ENCODE measurements at places on chromosomes 1 and 21. TPM values are rescaled to one million over a fixed set of nuclear protein-coding genes. Genes with fewer than 3 reads are reported as not detected.

Gene CRB1
- not detected for total RNA-seq

Gene CELA3A
- not detected for total RNA-seq

Gene ACP6
- total RNA-seq = 14.3 TPM

Gene MYOM3
- total RNA-seq = 0.88 TPM

Gene TGFBR3
- 10.4 TPM for total RNA-seq

Gene SPOCD1
- total RNA-seq = 0.68 TPM

Gene VAV3
- total RNA-seq = 50.7 TPM

Gene TADA1
- total RNA-seq = 7.1 TPM

DNA sequence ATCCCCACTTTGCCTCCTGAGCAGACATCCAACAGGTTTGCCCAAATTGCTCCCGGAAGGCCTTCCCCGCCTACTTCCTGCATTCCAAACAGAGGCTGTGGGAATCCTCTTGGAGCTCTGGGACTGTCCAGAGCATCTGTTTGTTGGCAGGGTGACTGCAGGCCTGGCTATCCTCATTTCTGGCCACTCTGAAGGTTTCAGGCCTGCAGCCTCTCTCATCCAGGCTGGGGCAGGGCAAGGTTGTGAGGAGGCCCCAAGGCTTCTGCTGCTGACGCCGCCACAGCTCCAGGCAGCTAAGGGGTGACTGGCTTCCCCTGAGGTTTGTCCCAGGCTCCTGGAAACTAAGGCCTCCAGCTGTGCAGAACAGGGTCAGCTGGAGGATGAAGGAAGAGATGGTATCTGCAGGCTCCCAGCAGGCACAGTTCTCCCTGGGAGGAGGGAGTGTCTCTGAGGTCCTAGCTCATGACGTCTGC lies 11.3 kb downstream of the CDK18 start:
- ATAC-seq = no peak

- no peak for ATAC-seq
These were observed 2.5 kb downstream of the CNR2 start for GRCh38 chr1:23910553-23911246.

- no peak for ATAC-seq
These were observed 235.3 kb upstream of the ESRRG start for GRCh38 chr1:216958569-216958968.

DNA sequence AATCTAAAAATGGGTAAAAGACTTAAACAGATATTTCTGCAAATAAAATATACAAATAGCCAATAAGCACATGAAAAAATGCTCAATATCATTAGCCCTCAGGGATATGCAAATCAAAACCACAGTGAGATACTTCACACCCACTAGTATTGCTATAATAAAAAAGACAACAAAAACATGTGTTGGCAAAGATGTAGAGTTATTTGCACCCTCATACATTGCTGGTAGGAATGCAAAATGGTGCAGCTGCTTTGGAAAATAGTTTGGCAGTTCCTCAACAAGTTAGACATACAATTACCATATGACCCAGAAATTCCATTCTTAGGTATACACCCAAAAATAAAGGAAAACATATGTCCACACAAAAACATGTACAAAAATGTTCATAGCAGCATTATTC lies 30.2 kb downstream of the ZZZ3 start:
- no peak for ATAC-seq

DNA sequence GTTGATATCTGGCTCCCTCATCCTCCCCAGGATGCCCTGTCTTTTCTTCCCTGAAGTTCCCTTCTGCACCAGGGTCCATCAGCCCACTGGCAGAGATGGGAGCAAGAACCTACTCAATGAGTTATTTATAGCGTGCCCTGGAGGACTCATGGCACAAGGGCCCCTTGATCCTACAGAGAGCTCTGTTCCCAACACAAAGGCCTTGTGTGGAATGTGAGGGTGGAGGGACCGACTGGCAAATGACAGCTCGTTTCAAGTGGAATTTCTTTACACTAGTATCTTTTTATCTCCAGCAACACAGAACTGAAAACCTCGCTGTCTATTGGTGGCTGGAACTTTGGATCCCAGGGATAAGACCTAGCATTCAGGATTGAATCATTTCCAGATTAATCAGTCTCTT lies 22.4 kb downstream of the CHI3L2 start:
- no peak for ATAC-seq

GRCh38 chr1:198749279-198749678 lies 110.4 kb downstream of the PTPRC start:
- ATAC-seq = no peak

GRCh38 chr1:115182012-115182715 lies 92.9 kb upstream of the TSPAN2 start:
- ATAC-seq = no peak

- no peak for ATAC-seq
These were observed 262.4 kb downstream of the ST6GALNAC3 start for GRCh38 chr1:76336931-76337371.

DNA sequence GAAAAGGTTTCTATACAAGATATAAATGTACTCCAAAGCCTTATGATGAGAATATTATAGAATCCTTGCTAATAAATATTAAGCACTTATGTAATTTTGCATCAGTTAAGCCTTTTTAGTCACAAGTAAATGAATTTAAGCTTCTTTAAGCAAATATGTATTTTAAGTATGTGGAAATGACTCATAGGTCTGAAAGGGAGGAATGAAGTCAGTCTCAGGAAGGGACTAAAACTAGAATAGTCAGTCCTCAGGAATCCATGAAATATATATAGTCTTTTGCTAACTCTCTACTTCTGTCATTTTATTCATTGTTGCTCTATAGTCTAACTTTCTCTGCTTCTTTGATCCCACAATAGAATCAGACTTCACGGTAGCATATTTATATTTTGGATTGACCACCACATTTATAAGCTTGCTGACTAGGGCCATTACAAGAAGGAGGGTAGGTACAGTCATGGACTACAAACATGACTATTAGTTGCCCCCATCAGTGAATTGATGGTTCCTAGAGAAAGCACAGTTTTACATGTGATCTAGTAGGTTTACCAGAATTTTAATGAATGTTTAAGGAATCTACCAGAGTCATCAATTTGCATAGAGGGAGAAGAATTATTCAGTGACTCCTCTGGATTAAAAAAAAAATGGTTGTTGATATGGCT lies 20.2 kb upstream of the RABGGTB start:
- ATAC-seq = peak; percentile 81

- ATAC-seq = no peak
These were observed 3.3 kb upstream of the C2CD2 start for GRCh38 chr21:41956926-41957729.

DNA sequence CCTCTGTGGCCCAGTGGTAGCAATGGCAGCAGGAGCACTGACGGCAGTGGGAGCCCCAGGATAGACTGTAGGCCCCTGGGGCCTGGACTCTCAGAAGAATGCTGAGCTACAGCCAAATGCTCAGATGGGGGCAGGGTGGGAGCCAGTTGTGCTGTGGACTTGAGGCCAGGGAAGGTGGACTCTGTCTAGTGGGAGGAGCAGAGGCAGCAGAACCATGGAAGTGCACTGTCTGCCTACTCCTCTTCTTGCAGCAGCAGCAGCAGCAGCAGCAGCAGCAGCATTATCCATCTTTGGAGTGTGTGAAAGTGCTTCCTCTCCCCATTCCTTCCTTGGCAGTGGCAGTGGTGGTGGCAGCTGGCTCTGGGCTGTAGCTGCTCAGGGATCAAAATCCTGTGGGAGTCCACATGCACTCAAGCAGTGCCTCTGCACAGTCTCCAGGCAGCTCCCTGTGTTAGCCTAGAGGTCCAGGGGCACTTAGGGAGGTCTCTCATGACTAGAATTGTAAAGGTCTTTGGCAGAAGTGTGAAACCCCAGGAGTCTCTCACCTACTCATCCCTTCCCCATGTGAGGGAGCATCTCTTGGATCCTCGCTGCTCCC lies 917.9 kb upstream of the B3GALT2 start:
- no peak for ATAC-seq

GRCh38 chr1:211708926-211709325 lies 33.5 kb upstream of the NEK2 start:
- ATAC-seq = no peak

GRCh38 chr1:222521299-222522104 lies 26.4 kb downstream of the HHIPL2 start:
- peak; percentile 100 for ATAC-seq

DNA sequence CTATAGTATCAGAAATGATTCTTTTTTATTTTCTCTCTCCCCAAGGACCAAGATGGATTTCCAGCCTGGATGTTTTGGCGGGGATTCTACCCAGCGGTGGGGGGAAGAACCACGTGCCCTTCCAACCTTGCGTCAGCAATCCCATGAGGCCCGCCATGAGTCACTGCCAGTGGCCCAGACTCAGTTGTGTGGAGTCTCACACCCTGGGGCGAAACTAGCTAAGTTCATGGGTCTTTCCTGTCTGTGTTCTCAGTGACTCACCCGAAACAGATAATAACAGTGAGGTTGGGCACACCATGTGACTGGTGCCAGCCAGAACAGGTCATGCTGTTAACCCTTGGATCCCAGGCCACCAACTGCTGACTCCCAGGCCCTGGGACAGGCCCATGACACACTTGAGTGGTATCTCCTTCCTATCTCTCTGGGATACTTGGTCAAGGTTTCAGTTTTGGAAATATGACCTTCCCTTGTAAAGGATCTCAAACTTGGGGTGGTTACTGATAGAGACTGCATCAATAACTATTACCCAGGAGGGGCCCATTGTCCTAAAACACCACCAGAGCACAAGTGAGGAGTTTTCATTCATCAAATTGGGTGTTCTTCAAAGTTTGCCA lies 98.0 kb upstream of the DUSP10 start:
- ATAC-seq = peak; percentile 99

GRCh38 chr1:222382171-222382570 lies 165.7 kb downstream of the HHIPL2 start:
- no peak for ATAC-seq

GRCh38 chr1:205783904-205784303 lies 8.6 kb upstream of the RAB29 start:
- ATAC-seq = no peak

DNA sequence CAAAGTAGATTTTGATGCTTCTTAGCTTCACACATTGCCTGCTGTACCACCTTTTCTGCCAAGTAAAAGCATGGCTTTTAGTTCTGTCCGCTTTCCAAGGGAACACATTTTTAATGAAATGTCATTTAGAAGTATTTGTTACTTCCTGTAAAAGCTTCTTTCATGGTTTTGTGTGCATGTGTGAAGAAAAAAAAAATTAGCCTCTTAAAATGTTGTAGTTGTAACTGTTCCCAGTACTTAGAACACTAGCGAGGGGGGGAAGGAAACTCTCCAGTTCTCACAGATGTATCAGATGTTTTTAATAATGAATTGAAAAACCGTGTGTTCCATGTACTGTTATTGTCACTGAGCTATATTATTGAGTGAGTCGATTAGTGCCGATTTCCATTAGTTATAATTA lies 568.3 kb upstream of the ADGRL2 start:
- no peak for ATAC-seq

- no peak for ATAC-seq
These were observed 1165.2 kb downstream of the BRINP3 start for GRCh38 chr1:189312499-189312898.

- ATAC-seq = no peak
These were observed 39.8 kb upstream of the KIAA0040 start for GRCh38 chr1:175232335-175232734.

DNA sequence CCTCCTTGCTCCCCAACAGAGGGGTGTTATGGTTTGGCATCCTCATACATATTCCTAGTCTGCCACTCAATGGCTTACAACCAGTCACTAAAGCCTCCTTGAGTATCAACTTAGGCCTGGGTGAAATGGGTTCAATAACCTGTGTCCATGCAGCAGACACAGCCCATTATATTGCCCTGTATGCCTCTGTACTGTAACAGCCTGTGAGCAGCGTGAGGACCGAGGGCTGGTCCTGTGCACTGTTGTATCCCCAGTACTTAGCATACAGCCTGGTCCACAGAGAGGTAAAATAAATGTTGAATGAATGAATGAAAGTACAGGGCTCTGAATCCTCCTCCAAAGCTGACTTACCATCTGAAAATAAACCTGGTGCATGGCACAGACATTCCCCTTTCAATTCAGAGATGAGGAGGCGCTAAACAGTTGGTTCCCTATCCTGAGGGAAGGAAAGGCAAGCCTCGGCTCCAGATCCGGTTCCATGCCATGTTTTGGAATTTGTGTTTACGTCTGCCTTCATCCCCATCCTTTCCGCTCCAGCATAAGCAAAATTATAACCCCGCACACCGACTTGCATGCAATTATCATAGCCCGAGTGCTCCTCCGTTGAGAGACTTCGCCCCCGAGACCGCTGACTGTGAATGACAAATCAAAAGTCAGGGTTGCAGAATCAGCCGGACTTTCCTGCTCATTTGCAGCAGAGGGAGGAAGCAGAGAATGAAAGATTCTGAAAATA lies 45.0 kb upstream of the DNAJC6 start:
- ATAC-seq = no peak

GRCh38 chr1:54421101-54421504 lies 14.9 kb upstream of the SSBP3 start:
- ATAC-seq = peak; percentile 83

GRCh38 chr1:18010945-18011344 lies 96.7 kb upstream of the IGSF21 start:
- no peak for ATAC-seq

DNA sequence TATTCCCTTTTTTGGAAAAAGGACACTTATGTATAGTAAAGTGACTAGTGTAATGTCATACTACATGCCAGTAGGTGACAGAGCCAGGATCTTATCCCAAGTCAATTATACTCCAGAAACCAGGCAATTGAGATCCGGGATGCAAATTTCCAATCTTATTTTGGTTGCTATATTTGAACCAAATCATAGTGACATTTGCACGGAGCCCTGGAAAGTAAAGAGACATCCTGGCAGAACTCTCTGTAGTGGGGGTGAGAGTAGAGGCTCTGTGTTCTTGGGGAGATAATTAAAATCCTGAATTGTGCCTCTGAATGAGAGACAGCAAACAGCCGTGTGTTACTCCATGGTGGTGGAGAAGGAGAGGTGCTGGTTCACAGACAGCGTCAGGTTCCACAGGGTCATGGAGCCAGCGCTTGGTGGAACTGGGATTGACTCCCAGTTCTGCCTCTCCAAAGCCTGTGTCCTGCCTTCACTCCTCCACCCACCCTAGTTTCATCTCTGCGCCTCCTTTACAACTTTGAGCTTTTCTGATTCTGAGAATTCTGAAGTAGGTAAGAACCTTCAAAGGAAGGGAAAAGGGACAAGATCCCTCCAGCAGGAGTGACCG lies 432.3 kb downstream of the PTPRU start:
- ATAC-seq = no peak
